ENCODE measurements at places on chromosomes 7 and 10.

- DNase-seq: no peak
Observed at GRCh38 chr7:44629829-44630522, 23.5 kb downstream of the OGDH start.

- DNase-seq: no peak
Observed at GRCh38 chr7:4797858-4798705, 22.7 kb downstream of the AP5Z1 start.

GRCh38 chr7:141884539-141885225 lies 31.5 kb upstream of the OR9A4 start:
- no peak for DNase-seq

GRCh38 chr10:6208799-6209235 lies 6.1 kb downstream of the PFKFB3 start:
- no peak for DNase-seq

DNA sequence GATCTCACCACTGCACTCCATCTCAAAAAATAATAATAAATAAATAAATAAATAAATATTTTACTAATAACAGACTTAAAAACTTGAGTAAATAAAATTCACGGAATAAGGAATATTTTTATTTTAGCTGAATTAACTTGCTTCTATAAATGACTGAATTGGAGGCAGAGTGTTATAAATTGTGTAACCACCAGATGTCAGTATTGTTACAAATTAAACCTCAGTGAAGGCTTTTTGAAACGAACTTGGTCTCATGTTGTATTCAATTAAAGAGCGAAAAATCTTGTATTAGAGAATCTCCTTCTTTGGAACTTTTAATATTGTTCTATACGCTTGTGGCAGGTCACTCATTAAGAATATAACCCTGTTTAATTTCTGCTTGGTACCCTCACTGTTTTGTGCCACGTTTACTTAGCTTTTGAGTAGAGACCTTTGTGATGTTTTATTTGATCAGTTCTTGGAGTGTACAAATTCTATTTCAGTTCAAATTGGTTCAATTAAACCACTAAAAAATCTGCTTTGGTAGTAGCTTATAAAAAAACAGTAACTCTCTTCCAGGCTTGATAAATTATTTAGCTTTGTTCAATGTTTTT lies 45.6 kb upstream of the SCIN start:
- DNase-seq: no peak

DNA sequence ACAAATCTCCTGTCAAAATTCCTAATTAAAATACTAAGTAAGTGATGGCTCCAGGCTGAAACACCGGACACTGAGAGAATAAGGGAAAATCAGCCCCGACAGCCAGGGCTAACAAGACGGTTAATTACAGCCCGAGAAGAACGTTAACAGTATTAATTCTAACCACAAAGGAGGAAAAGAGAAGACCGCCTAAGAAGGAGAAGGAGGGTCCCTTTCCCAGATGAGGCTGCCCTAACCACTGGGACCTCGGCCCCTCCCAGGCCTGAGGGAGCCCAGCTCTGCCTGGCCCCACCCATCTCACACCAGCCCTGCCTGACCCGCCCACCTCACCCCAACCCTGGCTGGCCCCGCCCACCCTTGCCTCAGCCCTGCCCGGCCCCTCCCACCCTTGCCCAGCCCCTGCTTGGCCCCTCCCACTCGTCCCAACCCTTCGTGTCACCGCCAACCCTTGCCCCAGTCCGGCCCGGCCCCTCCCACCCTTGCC lies 51.3 kb downstream of the PWWP2B start:
- DNase-seq: no peak

- no peak for DNase-seq
Observed at GRCh38 chr10:70656489-70656888, 15.8 kb upstream of the ADAMTS14 start.

DNA sequence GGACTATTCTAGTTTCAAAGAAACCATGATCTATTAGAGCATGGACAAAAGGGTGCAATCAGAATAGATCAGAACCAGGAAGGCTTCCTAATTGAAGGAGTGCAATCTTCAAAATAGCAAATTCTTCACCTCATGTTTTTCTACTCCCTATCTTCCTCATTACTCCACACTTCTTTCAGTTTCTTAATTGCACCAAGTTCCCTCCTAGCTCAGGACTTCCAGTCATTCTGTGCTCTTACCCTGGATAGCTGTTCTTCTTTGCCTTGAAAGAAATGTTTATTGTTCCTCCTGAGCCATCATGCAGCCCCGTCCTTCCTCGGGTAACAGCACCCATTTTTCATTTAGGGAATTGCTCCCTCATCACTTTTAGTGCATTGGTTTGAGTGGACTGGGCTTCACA lies 23.1 kb downstream of the TRPV5 start:
- no peak for DNase-seq
